ENCODE measurements at places on chromosomes 3 and 15. TPM values are rescaled to one million over a fixed set of nuclear protein-coding genes. Genes with fewer than 3 reads are reported as not detected.

- no peak for DNase-seq
Observed at GRCh38 chr15:40990080-40990479, 36.8 kb downstream of the CHAC1 start.

- DNase-seq = no peak
Observed at GRCh38 chr3:47586746-47587145, 8.1 kb upstream of the CSPG5 start.

GRCh38 chr3:172021164-172021563 lies 18.2 kb upstream of the FNDC3B start:
- DNase-seq = no peak

GRCh38 chr3:109050591-109051167 lies 67.3 kb downstream of the MORC1 start:
- DNase-seq = no peak

DNA sequence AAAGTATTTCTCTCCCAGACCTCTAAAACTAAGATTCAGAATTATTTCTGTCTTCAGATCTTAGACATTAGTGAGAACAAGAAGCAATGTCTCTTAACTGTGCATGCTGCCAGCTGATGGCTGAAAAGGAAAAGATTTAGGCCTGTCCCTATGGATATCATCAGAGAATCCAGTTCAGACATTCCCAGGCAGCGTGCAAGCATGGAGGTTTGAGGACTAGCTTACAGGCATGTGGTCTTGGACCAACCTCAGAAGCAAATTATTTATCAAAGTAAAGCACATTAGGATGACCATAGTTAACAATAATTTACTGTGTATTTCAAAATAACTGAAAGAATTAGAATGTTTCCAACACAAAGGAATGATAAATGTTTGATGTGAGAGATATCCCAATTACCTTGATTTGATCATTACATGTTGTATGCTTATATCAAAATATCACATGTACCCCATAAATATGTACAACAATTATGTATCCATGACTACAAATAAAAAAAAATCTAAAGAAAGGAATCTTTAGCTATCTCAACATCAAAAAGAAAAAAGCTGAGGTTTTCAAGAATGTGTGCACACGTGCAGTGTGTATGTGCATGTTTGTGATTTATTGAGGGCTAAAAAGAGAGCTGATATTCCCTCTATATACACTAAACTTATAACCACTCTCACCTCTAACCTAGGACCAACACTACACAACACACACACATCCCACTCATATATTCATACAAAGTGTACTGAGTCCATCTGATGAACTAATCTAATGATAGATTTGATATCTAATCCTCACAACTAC lies 108.9 kb upstream of the THBS1 start:
- DNase-seq = no peak

- no peak for DNase-seq
Observed at GRCh38 chr3:128917291-128917690, 37.9 kb downstream of the ACAD9 start.

GRCh38 chr3:16837602-16838001 lies 47.2 kb upstream of the PLCL2 start:
- DNase-seq = no peak

GRCh38 chr15:86295511-86295910 lies 215.8 kb downstream of the AGBL1 start:
- no peak for DNase-seq

GRCh38 chr3:14461748-14462324 lies 59.4 kb downstream of the SLC6A6 start:
- no peak for DNase-seq

- DNase-seq = no peak
Observed at GRCh38 chr3:30672959-30673358, 66.6 kb downstream of the TGFBR2 start.

DNA sequence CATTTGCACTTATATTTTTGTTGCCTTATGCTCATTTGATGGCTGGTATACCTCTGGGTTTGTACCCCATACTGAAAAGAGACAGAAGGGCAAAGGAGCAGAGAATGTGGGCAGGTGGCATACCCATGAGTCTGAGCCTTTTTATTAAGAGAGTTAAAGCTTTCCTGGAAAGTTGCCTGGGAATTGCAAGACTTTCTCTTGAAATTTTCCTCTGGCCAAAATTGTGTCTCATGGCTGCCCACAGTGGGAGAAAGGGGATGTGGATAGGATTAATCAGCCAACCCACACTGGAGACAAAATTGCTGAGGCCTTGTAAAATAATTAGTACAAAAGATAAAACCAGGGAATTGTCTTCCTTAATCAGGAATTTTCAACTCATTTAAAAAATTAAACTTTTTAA lies 8.2 kb upstream of the NMD3 start:
- DNase-seq = no peak

GRCh38 chr3:181174676-181175233 lies 185.2 kb upstream of the DNAJC19 start:
- DNase-seq = no peak

DNA sequence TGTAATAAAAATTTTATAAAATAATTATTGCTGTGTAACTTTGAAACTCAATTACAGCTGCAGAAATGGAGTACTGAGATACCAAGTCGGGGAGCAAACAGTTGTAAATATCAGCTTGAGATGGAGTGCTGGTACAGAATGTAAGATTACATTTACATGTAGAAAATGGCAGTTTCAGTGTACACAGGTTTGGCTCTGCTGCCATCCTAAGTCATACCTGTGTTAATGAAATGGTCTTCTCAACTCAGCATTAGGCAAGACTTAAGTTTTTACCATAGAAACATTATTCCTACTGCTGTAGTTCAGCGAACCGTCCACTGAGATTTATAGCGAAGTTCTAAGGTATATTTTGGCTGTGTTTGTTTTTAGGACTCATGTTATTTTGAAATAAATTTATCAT lies 110.1 kb upstream of the TBL1XR1 start:
- peak; percentile 50 for DNase-seq

DNA sequence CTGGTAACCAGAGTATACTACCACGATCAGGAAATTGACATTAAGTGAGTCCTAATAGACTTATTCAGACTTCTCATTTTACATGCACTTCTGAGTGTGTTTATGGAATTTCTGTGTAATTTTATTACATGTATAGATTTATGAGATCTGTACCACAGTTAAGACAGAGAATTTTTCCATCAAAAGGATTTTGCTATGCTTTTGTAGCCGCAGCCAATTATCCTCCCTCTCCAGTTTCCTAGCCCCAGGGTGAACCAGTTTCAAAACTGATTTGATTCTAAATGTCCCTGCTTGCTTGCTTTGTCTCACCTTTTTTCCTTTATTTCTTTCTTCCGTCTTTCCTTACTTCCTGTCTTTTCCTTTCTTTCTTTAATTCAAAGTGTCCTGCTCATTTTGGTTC lies 661.2 kb upstream of the BCHE start:
- no peak for DNase-seq

GRCh38 chr3:141401573-141402475 lies 33.5 kb downstream of the ZBTB38 start:
- DNase-seq = no peak

DNA sequence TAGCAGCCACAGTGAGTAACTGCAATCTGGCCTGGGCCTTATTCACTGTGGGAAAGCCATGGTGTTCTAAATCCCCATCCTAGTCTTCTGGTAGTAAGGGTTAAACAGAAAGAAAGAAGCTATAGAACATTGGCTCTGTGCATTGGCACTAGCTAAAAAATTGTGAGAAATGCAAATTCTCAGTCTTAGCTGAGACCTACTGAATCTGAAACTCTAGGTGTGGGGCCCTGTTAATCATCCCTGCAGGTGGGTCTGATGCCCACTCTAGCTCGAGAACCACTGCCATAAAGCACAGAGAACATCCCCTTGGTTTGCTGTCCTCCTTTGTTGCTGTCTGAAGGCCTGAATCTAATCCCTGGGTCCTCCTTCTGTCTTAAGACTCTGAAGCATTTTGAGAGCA lies 59.3 kb downstream of the MEIS2 start:
- no peak for DNase-seq

GRCh38 chr3:65829228-65829627 lies 209.5 kb downstream of the MAGI1 start:
- no peak for DNase-seq

- no peak for DNase-seq
Observed at GRCh38 chr3:62632510-62633294, 242.5 kb downstream of the CADPS start.

DNA sequence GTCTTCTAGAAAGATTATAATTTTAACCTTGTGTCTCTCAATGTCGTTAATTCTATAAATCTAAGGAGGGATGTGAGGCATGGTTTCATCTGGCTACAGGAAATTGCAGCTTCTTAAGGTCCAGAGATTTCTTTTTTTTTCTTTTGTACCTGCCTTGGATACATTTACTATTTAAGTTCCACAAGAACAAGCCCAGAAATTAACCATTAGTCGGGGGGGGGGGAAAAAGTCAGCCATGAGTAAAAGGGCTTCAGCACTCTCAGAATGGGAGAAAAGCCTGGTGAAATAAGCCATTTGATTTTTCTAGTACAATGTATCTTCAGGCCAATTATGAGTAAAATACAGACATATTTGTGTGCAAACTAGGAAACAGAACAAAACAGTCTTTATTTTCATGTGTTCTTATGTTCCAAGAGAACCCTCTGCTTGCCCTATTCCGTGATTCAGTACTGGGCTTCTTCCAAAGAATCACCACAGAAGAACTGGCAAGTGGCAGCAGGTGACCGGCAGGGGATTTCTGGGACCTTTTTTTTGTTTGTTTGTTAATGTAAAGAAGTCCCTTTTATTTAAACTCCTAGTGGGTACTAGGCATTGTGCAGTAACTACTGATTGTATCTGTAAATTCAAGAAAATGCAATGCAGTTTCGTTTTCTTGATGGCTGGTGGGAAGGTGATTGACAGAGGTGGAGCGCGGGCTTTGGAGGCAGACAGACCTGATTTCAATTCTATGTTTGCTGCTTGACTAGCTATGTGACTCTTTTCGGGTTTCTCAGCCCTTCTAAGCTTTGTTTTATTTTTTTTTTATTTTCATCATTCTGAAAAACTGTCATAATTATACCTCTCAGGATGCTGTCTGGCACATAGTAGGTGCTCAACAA lies 82.5 kb downstream of the PEX5L start:
- no peak for DNase-seq

- no peak for DNase-seq
Observed at GRCh38 chr15:72521682-72522081, 47.6 kb downstream of the ARIH1 start.

GRCh38 chr3:40229963-40230362 lies 79.5 kb upstream of the EIF1B start:
- no peak for DNase-seq

DNA sequence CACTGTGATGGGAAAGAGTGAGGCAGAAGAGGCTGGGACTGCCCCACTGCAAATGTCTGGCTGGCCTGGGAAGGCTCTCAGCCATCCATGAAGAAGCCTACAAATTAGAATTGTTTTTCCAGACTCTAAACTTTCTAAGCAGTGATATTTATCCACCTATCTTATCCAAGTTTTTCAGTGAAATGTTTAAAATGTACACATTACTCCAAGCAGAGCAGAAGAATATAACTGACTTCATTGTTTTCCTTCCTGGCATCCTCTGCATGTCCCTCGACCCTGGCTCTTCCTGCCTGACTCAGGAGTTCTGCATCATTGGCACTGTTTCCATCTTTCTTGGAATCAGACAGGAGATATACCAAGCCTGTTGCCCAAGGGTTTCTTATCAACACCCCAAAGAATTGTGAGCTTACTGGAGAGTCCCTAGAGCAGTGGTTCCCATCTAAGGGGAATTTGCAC lies 401.5 kb upstream of the PROK2 start:
- DNase-seq = no peak

- no peak for DNase-seq
Observed at GRCh38 chr15:61892140-61892539, 168.1 kb downstream of the VPS13C start.

DNA sequence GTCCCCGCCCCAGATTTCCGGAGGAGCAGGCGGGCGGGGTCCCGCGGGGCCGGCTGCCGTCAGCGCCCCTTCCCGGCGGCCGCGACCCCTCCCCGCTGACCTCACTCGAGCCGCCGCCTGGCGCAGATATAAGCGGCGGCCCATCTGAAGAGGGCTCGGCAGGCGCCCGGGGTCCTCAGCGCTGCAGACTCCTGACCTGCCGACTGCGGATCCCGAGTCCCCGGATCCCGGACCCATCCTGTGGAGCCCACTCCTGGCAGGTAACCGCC lies at the start of gene TRH:
TSS of gene TRH (plus strand) at position 157 of the 269 bp plus-strand sequence. CDS start 1,097 bp downstream, outside the sequence.
- DNase-seq = no peak

DNA sequence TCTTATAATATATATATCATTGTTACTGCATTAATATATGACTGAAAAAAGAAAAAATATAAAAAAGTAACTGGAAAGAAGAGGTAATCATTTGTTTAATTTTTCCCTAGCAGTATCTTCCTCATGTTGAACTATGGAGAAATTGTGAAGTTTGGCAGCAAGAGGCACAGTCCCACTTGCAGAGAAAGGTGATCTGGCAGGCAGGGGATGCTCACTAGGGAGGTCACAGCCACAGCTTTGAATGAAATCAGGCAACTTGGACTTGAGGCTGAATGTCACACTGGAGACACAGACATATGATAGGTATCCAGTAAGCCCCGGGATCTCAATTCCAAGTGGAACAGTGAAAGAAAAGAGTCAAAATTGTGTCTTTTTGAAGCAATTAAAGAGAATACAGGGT lies 149.9 kb upstream of the RORA start:
- DNase-seq = no peak

Gene TMEM212
- total RNA-seq = not detected

Gene LRRC3B
- total RNA-seq = 0.69 TPM

Gene RLBP1
- total RNA-seq = not detected

Gene HACD3
- total RNA-seq = 55.4 TPM

Gene SKOR1
- total RNA-seq = 0.10 TPM

Gene MAGEL2
- 2.8 TPM for total RNA-seq

Gene KLF13
- total RNA-seq = 30.8 TPM

Gene PCCB
- total RNA-seq = 23.9 TPM

Gene ARPP19
- total RNA-seq = 102 TPM
